CD4-positive, alpha-beta T cell treated with Interleukin-17A for 4 hours (primary cell): ENCODE measurements at places on chromosomes 12 and 14.

- no peak for DNase-seq
Measured at GRCh38 chr12:40752011-40752410, 59.8 kb downstream of the CNTN1 start.

GRCh38 chr12:114397978-114398881 lies 7.7 kb downstream of the TBX5 start:
- DNase-seq, result no peak

DNA sequence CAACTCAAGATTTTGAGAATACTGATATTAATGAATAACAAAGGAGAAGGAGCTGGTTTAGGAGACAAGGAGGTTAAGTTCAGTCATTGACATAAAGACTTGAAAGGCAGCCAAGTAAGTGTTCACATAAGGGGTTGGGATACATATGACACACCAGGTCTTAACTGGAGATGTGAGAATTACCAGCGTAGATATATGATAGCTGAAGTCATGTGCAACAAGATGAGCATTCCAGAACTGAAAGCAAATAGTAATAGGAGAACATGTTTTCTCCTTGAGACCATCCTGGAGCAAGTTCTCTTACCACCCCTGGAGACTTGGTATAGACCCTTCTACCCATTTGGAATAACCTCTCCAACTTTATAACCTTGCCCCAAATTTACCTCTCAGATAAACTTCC lies 43.3 kb upstream of the NPFF start:
- no peak for DNase-seq

DNA sequence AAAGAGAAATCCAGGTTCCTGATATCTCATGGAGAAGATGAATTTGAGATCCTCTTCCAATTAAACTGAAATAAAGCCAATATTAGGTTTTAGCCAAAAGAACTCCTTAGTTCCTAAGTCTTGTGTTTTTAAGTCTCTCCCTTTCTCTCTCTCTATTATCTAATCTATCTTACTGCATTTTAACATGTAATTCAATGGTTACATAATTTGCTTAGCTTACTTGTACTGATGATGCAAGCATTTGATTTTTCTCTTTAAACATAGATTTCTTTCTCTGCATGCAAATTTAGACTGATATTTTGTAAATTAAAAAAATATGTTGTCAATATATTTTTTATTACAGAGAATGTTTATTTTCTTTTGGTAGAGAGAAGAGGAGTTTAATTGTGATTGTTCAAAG lies 78.2 kb downstream of the MIPOL1 start:
- DNase-seq, result no peak

DNA sequence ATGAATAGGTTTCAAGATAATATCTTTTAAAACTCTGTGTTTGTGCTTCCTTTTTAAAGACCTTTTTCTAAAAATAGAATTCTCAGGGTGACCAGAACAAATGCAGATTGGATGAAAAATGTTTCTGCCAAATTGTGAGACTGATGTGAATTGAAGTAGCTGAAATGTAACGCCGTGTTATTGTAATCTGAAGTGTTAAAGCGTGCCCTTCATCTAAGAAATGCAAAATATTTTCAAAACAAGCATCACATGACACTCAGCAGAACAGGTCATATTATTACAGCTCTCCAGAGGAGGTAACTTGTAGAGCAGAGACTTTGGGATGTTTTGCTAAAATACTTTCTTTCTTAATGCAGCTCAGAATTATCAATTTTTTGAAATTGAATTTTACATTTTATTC lies 90.0 kb upstream of the PLEKHA5 start:
- no peak for DNase-seq

DNA sequence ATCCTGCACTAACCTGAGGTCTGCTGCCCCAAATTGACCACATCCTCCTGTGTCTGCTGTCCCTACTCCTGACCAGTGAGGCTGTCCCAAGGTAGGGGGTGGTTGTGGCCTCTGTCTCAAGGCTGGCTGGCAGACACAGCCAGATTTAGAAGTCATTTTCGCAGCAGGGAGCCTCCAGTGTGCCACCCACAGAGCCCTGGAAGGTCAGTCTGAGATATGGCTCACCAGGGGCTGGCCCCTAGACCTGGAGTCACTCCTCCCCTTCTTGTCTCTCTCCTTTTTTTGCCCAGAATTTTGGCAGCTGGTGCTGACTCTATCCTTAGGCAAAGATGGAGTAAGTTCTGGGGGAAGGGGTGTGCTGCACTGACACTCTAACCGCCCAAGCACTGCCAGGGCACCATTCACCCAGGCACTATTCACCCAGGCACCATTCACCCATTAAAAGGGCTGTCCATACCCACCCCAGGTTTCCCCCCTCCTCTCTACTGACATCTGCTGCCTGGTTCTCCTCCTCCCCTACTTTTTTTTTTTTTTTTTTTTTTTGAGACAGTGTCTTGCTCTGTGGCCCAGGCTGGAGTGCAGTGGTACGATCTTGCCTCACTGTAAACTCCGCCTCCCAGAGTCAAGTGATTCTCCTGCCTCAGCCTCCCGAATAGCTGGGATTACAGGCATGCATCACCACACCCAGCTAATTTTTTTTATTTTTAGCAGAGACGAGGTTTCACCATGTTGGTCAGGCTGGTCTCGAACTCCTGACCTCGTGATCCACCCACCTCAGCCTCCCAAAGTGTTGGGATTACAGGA lies 7.7 kb downstream of the DDN start:
- DNase-seq, result no peak

- DNase-seq, result no peak
Measured at GRCh38 chr14:103314496-103315277, 19.4 kb upstream of the EIF5 start.

DNA sequence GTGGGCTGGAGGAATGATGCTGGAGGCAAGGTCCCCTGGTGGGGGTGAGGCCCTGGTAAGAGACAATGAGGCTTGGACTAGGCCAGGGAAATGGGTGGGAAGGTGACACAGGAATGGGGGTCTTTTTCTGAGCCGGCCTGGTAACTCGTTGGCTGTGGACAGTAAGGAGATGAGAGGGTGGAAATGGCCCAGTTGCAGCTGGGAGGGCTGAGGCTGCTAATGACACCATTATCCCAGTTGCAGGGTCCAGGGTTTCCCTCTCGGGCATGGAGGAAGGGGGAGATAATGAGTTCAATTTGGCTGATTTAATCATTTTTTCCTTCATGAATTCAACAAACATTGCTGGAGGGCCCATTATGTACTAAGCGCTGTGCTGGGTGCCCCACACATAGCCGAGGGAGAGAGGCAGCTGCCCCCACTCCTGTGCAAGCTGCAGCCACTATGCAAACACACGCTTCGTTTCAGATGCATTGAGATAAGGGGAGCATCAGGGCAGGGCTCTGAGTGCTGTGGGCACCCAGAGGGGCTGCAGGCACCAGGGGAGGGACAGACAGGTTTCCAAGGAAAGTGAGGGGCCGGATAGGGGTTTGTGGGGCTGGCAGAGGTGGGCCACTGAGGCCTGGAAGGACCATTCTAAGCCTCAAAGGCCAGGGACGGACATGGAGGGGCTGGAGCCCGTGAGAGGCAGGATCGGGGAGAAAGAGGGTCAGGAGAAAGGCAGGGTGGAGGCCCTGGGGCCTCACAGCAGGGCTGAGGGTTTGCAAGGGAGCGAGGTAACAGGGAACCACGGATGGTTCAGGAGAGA lies 43.2 kb upstream of the MEG3 start:
- no peak for DNase-seq

DNA sequence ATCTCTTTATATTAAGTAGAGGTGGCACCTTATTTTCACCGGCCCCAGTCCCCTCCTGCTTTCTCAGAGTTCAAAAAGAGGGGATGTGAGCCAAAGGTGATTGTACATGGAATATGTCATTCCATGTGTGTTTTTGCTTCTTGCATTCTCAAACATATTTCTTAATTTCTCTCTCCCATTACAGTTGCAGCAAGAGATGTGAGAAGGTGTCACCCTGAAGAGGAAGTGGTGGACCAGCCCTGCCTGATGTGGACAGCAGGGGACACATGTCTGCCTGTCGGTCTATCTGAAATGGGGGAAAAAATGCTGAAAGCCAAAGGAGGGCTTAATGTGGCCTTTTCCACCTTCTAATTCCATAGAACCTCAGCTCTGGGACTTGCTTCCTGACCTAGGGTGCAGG lies 1.9 kb upstream of the FOXN3 start:
- no peak for DNase-seq

GRCh38 chr14:36820111-36820709 lies 158.6 kb downstream of the PAX9 start:
- no peak for DNase-seq

DNA sequence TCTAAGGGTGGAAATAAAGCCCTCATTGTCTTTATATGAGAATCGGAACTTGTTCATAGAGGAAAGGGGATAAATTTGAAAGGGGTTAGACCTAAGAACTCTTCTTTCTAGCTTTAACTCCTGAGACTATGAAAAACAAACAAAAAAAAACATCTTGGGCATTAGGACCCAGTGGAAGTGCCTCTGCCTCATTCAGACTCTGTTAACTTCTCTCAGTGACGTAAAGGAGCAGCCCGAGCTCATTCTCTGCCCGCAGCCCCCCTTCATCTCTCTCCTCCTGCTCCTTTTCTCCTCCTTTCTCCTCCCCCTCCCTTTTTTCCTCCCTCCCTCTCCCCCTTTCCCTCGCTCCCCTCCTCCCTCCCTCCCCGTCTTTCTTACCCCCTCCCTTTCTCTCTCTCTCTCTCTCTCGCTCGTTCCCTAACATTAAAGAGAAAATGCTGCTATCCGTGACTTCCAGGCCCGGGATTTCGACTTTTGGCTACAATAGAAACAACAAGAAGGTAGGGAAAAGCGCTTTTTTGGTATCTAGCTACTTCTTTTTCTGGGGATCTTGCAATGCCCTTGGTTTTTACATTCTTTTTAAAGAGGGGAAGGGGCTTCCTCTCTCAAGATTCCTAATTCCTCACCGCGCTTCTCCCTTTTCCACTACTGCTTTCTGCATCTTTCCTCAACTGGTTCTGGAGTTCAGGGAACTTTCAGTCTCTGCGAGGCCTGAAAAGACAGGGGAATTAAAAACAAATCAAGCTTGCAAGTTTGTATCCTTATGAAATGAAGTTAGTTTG lies at the start of gene RBMS2:
TSS of gene RBMS2 (plus strand) at position 231 of the 782 bp plus-strand sequence. CDS start at position 435, 204 bp downstream.
- DNase-seq, result peak; percentile 54

DNA sequence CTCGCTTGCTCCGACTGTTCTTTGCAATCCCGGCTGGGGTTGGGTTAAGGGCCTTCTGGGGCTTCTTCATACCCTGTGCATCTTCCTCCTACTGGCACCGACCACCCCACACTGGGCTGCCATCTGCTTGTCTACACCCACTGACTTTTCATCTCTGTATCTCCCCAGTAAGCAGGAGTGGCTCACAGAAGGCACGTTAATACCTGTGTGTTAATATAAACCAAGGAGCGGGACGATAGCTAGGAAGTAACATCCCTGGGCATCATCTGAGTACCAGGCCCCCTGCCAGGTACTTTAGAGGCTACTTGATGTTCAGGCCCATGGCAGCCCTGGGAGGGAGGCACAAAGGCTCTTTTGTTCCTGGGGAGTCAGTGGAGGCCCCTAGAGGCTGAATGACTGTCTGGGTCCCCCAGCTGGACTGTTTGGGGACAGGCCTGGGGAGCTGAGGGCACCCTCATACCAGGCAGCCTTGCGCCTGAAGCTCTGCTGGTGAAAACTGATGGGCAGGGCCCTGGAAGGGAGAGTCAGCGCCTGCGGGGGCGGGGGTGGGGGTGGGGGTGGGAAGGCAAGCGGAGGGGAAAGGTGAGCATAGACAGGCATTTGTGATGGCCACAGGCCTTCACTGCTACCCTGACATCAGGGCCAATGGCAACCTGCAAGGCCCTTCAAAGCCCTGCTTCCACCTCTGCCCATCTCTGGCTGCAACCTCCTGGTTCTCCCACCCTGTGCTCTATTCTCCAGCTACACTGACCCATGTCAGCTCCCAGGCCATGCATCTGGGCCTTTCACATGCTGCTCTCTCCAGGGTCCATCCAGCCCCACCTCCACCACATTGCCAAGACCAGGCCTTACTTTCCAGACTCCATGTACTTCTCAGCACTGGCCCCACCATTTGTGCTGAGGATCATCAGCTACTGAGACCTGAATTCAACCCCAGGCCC lies 34.2 kb upstream of the DEGS2 start:
- no peak for DNase-seq

GRCh38 chr14:60161196-60162107 lies 3.7 kb downstream of the DHRS7 start:
- no peak for DNase-seq
